ENCODE measurements at places on chromosomes 11 and 22. TPM values are rescaled to one million over a fixed set of nuclear protein-coding genes. Genes with fewer than 3 reads are reported as not detected.
A peak's percentile ranks its signal among the peaks of the same experiment; 100 is the strongest.

DNA sequence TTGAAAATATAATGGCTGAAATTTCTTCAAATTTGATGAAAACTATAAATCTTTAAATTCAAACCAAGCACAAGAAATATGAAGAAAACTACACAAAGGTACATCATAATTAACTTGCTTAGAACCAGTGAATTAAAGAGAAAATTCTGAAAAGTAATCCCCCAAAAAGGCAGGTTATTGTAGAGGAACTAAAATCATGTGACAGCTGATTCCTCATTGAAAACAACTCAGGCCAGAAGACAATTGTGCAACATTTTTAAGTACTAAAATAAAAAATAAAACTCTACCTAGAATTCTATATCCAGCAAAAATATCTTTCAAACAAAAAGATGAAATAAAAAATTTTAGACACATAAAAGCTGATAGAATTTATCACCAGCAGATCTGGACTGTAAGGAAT is 90.3 kb downstream of the SOX6 start:
- no peak for DNase-seq

Gene OR51B5
- not detected for polyA plus RNA-seq

Gene POU2F3
- not detected for polyA plus RNA-seq

- DNase-seq, result no peak
These were observed 91.4 kb downstream of the NELL1 start for GRCh38 chr11:20760811-20761210.

Gene OR6X1
- polyA plus RNA-seq, result not detected

Gene SCGB1D2
- 3.1 TPM for polyA plus RNA-seq

Gene SEC14L3
- not detected for polyA plus RNA-seq

DNA sequence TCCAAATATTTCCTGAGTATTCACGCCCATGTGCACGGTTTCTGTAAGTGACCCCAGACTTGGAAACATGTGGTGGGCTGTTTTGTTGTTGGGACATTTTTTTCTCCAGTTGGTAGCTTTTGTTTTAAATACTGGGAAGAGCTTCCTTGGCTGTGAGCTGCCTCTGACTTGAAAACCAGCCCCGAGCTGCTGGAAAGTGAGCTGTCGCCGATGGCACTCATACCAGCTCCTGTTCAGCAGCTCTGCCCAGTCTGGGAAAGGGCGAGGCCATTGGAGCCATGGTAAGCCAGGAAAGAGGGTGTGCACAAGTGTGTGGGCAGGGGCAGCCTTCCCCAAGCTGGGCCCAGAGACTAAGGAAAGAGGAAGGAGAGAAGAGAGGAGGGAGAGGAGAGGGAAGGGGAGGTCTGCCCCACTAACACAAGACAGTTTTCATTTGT is 3.2 kb upstream of the FLI1 start:
- peak; percentile 44 for DNase-seq

DNA sequence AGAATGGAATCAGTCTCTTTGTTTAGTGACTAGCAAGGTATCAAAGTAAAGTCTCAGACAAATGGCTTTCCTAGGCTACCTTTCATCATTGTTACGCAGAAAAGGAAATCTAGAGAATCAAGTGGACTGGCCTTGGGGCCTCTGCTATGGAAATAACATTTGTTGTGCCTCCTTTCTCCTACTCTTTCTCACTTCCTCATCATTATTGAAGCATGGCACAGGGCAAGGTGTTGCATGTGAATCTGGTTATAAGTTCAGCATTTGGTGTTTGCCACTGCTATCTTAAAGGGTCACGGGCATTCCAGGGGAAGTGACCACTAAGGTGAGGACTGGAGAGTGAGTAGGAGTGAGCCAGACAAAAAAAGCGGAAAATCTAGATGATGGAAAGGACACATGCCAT is 54.9 kb downstream of the GLYATL1 start:
- DNase-seq, result no peak

GRCh38 chr11:47233989-47234668 is 14.5 kb downstream of the ACP2 start:
- DNase-seq, result peak; percentile 24

Gene OR5M3
- polyA plus RNA-seq, result not detected

DNA sequence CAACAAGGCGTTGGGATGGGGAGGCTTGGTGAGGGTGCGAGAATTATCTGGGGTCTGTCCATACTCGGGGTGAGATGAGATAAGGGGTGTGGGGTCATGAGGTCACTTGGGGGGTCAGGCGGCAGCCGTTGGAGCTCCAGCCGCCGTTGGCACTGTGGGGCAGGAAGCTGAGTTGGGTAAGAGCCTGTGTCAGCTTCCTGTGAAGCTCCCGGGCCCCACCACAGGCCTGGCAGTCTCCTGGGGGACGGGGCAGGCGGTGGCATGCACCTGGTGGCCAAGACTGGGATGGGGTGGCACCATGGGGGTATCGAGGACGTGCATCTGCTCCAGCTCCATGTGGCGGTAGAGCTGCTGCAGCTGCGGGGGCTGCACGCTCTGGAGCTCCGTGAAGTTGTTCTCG is 7.1 kb upstream of the MYBPC3 start:
- peak; percentile 29 for DNase-seq

GRCh38 chr11:78228467-78228866 is 39.7 kb downstream of the USP35 start:
- DNase-seq, result no peak

Gene VSTM5
- polyA plus RNA-seq, result 0.04 TPM

DNA sequence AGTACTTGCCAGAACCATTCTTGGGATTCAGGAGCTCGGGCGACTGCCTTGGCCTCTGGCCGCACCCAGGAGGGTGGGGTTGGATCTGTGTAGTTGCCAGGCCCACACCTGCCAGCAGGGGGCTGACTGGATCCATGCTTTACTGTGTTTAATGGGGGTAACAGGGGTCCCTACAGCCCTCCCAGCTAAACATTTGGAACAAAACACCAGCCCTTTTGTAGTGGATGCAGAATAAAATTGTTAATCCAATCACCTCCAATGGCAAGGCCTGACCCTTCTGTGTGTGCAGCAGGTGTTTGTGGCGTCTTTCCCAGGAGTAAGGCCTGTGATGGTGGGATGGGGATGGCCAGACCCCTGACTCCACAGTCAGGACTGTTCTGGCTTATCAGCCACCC is 22.5 kb downstream of the SUN2 start:
- peak; percentile 75 for DNase-seq

Gene GGTLC3
- not detected for polyA plus RNA-seq

Gene DNAJB7
- not detected for polyA plus RNA-seq

Gene ASCL2
- 0.07 TPM for polyA plus RNA-seq

Data from heart left ventricle (tissue), 16 donors.